GM13976 (cell line): ENCODE measurements at places on chromosomes 1 and 21.

DNA sequence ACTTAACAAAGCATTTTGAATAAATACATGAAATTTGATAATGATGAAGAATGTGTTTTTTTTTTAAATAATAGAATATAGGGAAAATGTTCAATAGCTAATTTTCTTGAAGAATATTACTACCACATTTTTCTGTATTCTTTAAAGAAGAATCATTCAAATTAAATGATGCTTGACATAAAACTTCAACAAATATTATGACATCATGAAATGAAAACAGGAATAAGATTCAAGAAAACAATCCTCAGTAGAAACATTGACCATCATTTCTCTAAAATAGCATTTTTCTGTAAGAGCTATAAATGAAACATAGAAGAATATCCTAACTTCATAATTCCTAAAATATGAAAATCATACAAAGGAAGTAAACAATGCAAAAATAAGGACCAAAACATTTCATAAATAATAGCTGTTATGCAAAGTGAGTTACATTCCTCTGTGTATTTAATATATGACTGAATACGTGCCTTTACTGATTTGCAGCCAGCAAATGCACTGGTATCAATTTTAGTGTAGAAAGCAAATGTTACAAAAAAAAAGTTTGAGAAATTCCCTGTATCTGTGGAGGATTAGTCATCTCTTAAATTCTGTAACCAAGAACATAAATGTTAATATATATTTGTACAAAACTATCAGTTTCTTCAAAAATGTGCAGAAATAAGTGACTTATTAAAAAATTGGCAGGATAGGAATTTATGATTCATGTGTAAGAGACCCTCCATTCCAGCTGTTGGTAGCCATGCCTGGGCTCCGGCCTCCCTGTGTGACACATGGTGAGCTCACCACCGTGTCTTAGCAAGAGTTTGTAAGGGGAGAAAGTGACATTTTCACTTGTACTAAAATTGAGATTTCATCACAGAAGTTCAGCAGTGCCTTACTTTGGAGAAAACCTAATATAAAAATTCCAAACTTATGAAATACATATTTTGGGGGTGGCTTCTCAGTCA, 15.0 kb upstream of the PTPN14 start:
- no peak for DNase-seq

GRCh38 chr1:171355727-171356126, 41.7 kb downstream of the FMO4 start:
- no peak for DNase-seq

DNA sequence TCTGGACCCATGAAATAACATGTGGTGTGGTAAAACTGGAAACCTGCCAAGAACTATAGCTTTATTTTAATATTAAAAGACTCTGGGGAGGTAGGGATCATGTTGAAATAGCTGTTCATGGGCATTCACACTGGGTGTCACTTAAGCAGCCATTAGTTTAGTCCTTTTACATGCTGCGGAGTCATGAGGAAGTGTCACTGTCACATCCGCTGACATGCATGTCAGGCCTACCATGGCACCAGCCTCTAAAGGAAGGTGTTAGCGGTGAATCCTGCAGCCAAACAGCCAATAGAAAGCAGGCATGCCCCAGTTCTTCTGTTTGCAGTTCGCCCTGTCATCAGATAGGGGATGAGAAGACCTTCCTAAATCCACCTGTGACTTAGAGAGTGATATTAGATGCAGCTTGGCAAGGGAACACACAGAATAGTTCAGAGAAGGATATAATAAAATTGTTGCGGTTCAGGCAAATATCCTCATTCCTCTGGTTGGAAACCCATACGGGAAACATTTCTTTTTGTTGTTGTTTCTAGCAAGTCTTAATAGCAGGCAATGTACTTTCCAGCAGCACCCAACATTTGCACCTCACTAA, 100.4 kb downstream of the CACHD1 start:
- no peak for DNase-seq

DNA sequence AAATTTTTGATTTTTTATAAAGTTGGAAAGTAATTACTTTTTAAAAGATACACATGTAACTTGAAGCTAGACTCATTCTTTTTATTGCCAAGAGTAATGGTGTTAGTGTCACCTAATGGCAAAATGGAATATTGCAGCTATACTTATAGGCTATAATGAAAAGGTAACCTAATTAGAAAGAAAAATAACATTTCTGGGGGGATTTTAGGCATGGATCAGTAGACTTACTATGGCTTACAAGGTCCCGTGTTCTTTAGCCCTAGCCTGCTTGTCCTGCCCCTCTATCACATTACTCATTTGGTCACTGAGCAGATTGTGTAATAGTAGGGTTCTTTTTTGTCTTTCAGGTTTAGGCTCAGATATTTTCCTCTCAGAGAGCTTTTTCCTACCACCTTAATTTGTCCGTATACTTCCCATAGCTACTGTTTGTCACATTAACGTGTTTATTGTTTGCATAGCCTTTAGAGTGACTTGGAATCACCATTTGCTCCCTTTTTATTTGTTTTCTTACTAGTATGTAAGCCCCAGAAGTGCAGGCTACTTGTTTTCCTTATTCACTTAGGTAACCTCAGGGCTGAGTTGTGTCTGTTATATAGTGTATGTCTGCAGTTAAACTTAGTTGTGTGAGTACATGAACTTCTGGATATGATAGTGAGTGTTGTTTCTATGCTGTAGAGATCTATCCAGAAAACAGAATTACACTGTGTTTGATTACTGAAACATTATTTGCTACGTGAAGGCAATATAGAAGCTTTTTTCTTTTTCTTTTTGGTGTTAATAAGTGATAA, 58.7 kb downstream of the RABGAP1L start:
- DNase-seq, result no peak

DNA sequence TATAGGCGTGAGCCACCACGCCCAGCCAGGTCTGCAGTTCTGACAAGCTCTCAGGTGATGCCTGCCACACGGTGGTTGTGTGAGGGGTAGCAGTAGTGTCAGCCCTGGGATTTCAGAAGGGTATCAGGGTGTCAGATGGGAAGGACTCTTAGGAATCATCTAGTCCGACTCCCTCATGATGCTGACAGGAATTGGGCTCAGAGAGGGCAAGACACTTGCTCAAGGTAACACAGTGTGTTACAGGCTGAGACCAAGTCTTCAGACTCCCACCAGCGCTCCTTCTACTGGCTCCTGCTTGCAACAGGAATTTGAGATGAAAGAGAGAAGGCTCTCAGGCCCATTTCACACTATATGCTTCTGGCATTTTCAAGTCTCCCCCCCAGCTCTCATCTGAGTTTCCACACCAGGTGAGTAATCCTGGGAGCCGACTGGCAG, 6.9 kb downstream of the HTR1D start:
- DNase-seq, result no peak

DNA sequence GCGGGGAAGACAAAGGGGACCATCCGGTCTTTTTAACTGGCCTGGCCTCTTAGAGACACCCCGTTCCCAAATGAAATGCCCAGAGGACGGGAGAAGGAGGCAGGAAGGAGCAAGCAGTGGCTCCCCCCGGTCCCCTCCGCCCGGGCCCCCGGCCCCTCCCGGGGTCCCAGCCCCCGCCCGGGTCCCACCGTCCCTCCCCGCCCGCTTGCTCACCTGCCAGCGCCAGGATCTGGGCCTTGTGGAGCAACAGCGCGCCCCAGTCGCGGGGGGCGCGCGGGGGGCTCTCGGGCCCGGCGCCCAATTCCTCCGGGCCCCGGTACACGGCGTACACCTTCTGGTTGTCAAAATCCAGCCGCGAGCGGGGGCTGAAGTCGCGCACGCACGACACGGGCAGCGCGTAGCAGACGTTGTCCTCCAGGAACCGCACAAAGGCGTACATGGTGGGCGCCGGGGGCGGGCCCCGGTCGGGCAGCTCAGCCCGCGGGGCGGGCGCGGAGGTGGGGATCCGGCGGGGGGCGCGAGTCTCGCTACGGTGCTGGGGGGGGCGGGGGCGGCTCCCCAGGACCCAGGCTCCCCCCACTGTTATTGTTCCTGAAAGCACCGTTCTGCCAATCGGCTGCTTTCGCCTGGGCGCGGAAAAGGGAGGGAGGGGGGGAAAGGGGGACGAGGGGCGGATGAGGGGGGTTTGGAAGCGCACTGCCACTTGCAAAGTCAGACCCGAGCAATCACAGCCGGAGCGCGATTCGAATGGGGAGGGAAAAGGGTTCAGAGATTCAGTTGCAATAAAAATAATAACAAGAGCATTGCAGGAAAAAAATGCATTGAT, at the start of gene BEND5:
Gene BEND5, minus strand, starts transcription at position 499 of the 826 bp plus-strand sequence. Its CDS starts 60 bp downstream, at position 439.
- DNase-seq, result peak; percentile 55

GRCh38 chr1:25579292-25580252, 36.2 kb downstream of the LDLRAP1 start:
- no peak for DNase-seq

- no peak for DNase-seq
Measured at GRCh38 chr1:97806326-97806725, 114.5 kb downstream of the DPYD start.

DNA sequence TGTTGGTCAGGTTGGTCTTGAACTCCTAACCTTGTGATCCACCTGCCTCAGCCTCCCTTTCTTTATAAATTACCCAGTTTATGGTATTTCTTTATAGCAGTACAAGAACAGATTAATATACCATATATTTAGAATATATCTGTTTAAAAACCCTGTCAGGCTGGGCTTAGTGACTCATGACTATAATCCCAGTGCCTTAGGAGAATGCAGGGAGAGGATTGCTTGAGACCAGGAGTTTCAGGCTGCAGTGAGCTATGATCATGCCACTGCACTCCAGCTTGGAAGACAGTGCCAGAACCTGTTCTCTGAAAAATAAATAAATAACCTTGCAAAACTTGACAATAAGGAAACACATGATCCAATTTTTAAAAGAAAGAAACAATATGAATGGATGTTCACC, 43.9 kb downstream of the ZNF684 start:
- no peak for DNase-seq

DNA sequence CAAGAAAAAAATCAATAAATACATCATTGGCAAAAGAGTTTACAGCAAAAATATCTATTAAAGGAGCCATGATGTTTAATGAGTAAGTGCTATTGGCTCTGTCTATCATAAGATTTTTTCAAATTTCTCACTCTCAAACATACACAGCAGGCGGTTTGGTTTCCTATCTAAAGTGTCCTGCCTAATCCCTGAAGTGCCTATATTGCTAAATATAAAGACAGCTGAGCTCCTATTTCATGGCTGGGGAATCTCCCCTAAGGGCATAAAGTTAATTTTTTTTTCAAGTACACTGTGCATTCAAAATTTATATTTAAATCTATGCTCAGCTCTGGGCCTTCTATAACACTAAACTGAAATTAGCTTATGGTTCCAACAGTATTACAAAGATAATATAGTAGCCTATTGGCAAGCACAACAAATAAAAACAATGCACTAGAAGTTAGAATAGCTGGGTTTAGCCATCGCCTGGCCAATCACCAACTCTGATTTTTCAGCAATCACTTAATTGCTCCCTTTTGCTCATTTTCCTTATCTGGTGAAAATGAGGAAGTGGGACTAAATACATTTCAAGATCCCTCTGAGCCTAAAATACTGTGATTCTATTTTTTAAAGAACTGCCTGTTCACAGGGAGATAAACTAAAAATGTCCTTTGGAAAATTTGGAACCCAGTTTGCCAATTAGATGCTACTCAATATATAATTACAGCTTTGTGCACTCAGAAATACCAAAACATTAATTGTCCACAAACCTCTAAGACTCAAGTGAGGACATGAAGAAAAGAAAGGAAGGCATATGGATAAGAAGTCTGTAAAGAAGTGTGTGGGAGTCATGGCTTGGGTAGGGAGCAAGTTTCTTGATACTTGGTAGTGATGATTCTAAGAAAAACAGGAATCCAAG, 62.5 kb downstream of the WDR64 start:
- no peak for DNase-seq

- no peak for DNase-seq
Measured at GRCh38 chr21:26844258-26845065, 747 bp downstream of the ADAMTS1 start.

- no peak for DNase-seq
Measured at GRCh38 chr21:44494956-44495355, 39.6 kb downstream of the LRRC3 start.

DNA sequence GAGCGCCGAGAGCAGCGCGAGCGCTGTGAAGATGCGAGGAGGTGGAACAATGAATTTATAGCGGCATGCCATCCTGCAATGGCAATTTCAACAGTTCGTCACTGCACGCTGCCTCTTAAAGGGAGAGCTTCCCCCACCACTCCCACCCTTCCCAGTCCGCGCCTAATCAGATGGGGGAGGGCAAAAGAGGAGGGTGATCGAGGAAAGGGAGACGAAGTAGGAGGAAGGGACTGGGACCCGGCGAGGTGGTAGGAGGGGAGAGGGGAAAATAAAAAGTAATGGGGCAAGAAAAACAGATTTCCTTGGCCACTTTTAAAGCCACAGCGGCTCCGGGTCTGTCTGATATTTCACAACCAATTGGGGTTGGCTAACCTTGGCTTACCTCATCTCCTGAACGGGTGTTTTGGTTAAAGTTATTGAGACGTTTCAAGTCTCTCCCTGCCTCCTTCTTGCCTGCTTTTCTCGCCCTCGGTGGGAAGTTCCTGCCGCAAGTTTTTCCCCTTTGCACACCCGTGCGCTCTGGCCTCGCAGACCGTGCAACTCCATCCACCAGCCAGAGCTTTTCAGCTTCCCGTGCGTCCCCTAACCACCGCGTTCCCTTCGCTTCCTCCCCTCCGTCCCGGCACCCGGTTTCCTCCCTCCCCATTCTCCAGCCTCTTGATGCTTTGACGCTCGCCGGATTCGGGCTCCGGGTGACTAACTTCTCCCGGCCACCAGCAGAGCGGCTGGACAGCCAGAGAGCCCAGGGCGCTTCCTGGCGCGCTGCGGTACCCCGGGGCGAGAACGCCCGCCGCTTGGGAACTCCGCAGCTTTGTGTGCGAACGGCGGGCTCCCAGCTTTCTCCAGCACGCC, at the start of gene ADAMTS5:
Gene ADAMTS5, minus strand, starts transcription at position 27 of the 852 bp plus-strand sequence. CDS start 697 bp downstream, outside the sequence.
- no peak for DNase-seq

DNA sequence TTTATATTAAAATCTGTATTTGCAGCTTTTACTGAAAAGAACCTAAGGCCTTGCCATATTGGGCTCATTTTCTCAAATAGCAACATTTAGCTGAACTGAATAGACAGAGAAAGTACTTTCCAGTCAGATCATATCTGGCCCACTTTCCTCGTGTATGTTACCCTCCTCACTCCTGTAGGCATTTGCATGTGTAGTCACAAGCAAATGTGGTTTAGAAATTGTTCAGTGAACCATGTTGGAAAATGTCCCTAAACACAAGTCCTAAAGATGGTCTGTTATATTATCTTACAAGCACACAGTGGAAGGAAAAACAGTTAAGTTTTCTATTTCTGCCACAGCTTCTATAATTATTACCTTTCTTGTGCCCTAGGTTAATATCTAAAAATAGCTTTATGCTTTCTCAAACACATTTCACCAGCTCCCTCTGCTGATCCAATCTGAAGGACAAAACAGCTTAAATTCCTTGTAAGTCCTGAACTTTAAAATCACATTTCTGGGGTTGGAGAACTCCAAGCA, 606 bp upstream of the FMO4 start:
- DNase-seq, result no peak

- DNase-seq, result no peak
Measured at GRCh38 chr1:66296370-66296769, 237.6 kb upstream of the SGIP1 start.

DNA sequence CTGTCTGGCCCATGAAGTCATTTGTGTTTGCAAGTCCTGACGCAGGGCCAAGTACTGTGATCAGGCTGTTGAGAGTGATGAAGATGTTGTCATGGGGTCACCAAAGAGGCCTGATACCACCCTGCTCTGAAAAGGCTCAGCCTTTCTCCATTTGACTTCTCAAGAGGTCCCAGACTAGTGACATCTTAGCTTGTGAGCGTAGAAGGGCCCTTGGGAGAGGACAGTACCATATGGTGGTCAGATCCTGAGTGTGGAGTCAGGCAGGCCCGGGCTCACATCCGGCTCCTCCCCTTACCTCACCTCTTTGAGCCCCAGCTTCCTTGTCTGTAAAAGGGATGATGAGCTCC, 29.6 kb downstream of the SERINC2 start:
- DNase-seq, result no peak

GRCh38 chr1:185317886-185318310, 855 bp upstream of the IVNS1ABP start:
- DNase-seq, result peak; percentile 58
